Activated T-helper 9 cell treated with anti-CD3 and anti-CD28 coated beads, Interleukin-2, amount 50 U/mL, for 16 hours (primary cell): ENCODE measurements at places on chromosomes 12 and 14.

- no peak for DNase-seq
These were observed 16.7 kb upstream of the ZFP36L1 start for GRCh38 chr14:68809524-68809923.

GRCh38 chr12:107131832-107132616 lies 38.7 kb upstream of the CRY1 start:
- no peak for DNase-seq

GRCh38 chr14:86035882-86036281 lies 505.9 kb downstream of the FLRT2 start:
- no peak for DNase-seq

DNA sequence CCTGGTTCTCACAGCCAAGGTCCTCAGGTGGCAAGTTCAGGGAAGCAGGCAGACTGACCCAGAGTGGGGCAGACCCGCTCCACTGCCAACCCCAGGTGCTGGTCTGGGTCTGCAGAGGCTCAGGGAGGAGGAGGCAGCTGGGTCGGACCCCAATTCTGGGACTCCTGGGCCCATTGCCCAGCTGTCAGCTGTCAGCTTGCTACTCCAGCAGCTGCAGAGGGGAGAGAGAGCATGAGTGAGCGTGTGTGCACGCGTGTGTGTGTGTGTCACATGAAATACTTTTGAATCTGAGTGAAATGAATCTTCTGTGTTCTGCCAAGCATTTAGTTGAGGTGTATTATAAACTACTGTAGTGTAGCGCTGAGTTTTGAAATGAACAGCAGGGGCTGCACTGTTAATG lies 30.8 kb downstream of the XRCC3 start:
- no peak for DNase-seq

GRCh38 chr14:72651081-72651480 lies 242.8 kb downstream of the DPF3 start:
- no peak for DNase-seq

DNA sequence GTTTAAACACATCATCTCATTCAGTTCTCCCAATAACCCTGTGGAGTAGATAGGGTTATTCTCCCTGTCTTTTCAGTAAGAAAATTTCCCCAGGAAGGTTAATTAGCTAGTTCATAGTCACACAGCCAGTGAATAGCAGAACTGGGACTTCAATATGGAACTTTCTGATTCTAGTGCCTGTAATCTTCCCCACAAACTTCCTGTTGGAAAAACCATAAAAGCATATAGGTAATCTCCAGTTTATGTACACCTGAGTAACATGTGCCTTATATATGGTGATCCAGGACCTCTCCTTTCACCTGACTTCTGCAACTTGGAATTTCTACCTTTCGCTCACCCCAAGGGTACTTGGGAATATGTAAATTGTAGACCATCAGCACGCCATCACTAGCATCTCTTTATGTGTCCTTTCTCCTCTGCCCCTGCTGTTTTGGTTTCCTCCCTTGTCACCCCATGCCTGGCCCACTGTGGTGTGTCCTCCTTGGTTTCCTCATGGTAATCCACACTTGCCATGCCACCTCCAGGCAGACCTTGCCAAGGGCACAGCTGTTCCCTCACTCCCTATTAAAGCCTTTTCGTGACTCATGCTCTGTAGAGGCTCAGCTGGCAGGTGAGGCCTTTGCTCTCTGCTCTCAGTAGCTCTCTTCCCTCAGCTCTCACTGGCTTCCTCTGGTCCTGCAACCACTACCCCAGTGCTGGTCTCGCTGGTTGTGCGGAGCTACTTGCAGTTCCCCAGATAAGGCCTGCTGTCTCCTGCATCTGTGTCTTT lies 16.7 kb downstream of the TBC1D30 start:
- no peak for DNase-seq
